Small intestine (tissue), 16 donors: ENCODE measurements at places on chromosomes 5 and 9.

DNA sequence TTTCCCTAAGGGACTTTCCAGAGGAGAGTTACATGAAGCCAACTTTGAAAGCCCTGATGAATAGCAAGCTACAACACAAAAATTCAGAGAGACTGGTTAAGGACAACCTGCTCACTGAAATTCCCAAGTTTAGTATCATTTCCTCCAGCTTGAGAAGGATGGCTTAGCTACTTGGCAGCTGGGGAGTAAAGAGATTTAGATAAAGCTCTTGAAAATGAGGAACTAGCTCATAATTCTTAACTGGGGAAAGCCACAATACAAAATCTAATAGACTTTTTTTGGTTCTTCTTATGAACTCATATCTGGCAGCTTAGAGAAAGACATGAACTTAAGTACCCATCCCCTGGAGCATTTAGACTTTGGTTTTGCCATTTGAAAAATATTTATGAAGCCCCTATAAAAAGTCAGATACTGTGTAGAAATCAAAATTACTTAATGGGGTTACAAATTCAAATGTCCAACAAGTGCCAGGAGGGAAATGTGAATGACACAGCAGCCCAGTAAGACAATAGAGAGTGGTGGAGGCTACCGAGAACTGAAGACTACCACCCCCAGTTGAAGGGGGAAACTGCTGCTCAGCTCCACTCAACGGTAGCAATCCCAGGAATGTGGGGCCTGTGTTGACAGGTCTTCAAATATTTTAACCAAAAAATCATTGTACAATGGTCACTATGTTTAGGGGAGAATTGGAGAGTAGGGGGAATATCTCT, 79.4 kb upstream of the ADRB2 start:
- DNase-seq, result no peak

DNA sequence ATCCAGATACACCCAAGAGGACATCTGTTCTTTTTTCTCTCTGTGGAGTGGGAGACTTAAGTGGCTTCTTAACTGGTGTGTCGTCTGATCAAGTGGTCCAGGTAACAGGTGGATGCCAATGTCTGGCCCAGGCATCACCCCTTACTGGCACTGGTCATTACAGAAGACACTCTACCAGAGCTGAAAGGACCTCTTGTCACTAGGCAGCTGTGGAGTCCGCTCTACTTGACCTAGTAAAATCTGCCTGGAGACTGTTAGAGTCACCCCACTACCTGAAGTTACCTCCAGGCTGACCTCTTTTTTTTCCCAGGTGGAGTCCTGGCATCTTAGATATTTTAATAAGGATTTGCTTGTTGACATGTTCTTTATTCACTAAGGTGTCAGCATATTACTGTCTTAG, 22.5 kb downstream of the FXN start:
- DNase-seq, result no peak

DNA sequence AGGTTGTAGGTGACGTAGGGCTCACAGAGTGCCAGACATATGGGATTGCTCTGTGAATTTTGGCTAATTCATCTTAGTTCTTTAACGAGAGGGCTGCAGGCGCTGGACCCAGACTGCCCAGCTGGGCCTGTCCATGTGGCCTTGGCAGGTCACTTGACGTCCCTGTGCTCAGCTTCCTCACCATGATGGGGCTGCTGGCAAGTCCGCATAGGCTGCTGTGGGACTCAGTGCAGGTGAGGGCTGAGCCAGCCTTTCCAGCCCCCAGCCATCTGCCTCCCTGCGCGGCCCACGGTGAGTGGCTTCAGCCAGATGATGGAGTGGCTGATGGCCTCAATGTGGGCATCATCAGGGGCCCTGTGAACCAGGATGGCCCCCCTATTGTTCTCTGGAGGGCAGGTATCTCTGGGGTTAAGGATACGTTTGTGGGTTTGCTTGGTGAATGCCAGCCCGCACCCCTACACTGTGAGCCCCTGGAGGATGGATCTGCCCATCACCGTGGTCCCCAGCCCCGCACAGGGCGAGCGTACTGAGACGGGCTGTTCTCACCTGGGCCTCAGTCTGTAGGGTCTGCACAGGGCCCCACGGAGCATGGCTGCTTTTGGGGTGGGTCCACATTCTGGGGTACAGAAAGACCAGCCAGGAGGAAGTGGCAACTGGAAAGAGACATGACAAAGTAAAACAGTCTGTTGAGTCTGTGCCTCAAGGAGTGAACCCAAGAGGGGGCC, 3.7 kb downstream of the CARD19 start:
- DNase-seq, result no peak

DNA sequence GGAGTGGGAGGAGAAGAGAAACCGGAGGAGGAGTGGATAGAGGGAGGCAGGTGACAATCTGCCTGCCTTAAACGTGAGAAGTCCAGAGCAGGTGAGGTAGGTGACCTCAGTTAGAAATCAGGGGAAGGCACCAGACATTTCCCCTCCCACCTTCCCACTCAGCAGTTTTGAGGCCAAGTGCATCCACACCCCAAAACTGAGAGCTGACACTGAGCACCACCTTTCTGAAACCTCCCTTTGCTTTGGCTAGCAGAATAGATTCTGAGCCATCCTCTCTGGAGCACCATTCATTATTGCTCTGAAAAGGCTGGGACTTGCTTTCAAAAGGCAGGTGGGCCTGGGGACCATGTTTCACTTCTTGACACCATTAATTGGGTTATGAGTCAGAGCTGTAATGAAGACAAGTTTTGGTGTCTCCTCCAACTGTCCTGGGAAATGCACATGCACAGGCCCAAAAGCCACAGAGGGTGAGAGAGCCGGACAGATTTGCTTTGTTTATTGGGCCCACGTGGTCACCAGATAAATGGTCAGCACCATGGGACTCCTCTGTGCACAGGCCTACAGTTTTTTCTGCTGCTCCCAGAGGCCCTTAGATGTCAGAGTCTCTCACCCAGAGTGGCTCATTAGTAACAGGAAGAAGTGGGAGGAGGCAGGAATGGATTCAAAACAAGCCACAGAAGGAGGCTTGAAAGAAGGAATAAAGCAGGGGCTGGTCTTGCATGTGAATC, 314.7 kb downstream of the TLE1 start:
- DNase-seq, result no peak

DNA sequence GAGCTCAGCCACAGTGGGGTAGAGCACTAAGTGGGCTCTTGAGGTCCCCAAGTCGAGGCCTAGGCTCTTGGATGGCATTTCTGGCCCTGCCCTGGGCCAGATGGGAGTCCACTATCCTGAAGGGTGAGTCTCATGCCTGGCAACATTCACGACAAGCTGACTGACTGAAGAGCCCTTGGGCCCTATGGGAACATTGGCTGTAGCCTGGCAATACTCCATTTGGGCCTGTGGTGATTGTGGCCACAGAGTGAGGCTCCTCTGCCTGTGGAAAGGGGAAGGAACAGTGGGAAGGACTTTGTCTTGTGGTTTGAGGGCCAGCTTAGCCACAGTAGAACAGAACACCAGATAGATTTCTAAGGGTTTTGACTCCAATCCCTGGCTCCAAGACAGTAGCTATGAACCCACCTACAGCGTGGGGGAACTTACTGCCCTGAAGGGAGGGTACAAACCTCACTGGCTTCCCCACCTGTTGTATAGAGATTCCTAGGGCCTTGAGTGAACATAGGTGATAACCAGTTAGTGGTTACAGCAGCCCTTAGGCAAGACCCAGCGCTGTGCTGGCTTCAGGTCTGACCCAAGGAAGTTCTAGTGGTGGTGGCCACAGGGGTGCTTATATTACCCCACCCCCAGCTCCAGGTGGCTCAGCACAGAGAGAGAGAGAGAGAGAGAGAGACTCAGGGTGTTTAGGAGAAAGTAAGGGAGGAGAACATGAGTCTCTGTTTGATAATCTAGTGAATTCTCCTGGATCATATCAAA, 72.4 kb downstream of the KIAA0825 start:
- DNase-seq, result no peak

- no peak for DNase-seq
Observed at GRCh38 chr9:94948567-94949235, 222.2 kb downstream of the AOPEP start.

GRCh38 chr5:59293700-59294099, 599.8 kb downstream of the PDE4D start:
- DNase-seq, result no peak

DNA sequence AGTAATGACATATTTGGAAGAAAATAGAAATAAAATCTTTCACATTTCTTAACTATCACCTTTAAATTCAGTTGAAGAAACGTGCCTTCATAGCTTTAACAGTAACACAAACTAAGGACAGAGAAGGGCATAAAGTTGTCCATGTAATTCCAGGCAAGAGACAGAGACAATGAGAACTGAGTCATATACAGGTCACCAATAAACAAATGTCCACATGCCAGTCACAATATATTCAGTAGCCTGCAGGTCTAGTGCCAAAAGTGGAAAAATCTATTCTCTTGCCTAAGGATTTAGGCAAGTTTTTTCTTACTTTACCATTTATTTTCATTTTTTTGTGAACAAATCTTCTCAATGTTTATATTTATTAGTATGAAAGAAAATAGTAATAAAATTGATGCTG, 1711.5 kb upstream of the NUDT12 start:
- DNase-seq, result no peak

- no peak for DNase-seq
Observed at GRCh38 chr5:17014686-17015085, 78.6 kb upstream of the MYO10 start.

- DNase-seq, result no peak
Observed at GRCh38 chr5:170971-171800, 20.1 kb upstream of the LRRC14B start.

- DNase-seq, result no peak
Observed at GRCh38 chr5:139183502-139183901, 14.7 kb downstream of the SIL1 start.
